ENCODE measurements at places on chromosomes 16 and 17.

DNA sequence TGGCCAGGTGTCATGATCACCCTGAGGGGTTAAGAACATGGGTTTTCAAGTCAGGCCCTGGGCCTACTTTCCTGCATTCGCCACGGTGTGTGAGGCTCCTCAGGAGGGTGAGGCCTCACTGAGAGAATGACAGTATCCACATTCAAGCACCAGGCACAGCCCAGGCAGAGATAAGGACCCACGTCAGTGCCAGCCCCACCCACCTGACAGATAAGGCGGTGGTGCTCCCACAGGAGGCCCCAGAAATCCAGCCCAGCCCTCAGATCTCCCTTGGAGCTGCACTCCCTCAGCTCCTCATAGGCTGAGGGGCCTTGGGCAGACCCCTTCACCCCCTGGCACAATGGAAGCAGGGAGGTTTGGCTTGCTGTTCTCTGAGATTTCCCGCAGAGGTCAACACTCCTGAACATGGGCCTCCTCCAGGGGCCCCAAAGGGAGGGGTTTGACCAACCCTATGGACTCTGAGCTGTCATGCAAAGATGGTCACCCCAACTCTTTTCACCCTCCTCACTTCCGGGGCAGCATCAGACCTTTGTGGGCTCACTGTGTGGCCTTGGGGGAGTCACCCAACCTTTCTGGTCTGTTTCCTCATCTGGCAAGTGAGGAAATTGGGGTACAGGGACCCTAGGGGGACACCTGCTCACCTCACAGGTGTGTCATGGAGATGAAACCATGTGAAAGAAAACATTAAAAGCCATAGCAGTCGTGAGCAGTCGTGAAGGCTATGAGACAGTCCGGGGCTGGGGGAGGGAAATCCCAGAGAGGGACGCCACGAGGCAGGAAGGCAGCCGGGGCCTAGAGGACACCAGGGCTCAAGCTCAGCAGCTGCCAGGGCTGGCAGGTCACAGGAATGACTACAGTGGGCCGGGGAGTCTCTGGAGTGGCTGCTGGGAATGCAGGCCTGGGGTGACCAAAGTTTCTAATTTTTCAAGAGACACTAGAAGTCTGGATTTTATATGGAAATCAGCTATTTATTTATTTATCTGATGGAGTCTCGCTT, 15.4 kb downstream of the PLLP start:
- no peak for DNase-seq

- no peak for DNase-seq
Observed at GRCh38 chr17:830950-831349, 48.8 kb downstream of the MRM3 start.

DNA sequence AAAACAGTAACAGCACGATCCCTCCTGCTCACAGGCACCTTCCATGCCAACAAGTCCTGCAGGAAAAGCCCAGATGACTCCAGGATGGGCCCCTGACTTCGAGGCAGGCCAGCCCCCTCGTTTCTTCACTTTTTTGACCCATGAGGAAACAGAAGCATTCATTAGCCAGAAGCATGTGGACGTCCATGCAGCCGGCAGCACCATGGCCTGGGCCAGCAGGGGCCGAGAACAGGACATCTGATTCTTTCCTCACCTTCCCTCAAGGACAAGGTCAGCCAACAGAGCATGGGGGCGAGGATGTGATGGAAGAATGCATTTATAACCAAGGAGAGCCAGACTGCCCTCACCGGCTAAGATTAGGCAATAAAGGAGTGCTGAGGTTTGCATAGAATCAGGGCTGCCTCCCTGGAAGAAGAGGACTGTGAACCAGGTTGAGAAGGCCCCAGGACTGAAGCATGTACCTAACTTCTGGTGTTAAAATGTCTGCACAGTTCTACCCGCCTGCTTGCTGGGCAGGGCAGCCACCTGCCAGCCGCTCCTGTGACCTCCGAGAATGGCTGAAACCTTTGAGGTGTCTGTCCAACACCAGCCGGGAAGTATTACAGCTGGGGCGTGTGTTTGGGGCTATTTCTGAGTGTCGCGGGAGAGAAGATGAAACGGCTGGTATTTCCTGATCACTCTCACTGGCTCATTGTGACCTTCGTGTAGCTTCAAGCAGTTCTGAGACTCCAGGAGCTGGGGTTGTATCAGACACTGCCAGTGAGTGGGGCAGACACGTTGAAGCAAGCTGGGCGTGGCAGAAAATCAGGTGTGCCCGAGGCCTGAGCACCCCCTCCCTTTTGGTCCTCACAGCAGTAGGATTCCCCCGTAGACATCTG, 94.0 kb upstream of the TNRC6C start:
- no peak for DNase-seq

DNA sequence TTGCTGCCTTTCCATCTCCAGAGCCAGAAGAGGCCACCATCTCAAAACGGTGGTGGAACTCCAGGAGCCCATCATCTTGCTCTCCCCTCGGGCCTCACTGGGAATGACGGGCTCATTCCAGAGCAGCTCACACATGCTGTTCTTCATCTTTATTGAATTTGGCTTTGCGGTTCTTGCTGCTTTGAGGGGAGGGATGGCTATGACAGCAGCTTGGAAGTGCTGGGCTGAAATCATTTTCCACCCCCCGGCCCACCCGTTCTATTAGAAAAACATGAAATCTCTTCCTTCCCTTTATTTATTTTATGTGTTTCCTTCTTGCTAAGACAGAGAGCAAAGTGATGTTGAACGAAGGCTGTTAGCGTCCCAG, 149.8 kb upstream of the RPL38 start:
- no peak for DNase-seq

- DNase-seq: no peak
Observed at GRCh38 chr17:71964559-71964958, 156.3 kb upstream of the SOX9 start.

- no peak for DNase-seq
Observed at GRCh38 chr17:79243603-79243990, 169.0 kb downstream of the ENGASE start.

GRCh38 chr17:75249564-75249963, 11.8 kb downstream of the GGA3 start:
- no peak for DNase-seq

DNA sequence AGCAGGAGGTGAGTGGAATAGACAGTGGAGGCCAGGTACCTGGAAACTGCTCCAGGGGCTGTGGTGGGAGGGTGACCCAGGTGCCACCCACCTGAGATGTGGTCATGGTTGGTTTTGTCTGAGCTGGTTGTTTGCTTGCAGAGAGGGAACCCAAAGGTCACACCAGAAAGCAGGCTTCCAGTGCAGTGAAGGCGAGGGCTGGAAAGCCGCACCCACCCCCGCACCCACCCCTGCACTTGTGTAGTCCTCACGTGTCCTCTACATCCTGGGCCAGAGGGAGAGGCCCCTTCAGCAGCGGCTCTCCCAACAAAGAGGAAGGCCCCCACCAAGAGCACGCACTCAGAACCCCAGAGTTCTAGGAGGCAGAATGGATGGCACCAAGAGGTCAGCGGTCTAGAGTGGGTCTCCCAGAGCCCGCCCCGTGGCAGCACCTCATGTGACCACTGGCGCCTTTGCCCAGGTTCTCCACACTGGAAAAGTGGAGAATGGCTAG, 92.6 kb upstream of the CBX4 start:
- DNase-seq: no peak

- DNase-seq: peak; percentile 43
Observed at GRCh38 chr17:60971515-60972369, 294.1 kb downstream of the BCAS3 start.

GRCh38 chr17:39198186-39198566, 707 bp upstream of the CACNB1 start:
- no peak for DNase-seq

All from fibroblast of the conjunctiva (primary cell).